Fibroblast of lung (primary cell): ENCODE measurements at places on chromosomes 5 and 9. TPM values are rescaled to one million over a fixed set of nuclear protein-coding genes. Genes with fewer than 3 reads are reported as not detected.

Gene CTXN3
- not detected in 2 replicates for total RNA-seq

Gene DENND4C
- 74.2 and 87.0 TPM in 2 replicates for total RNA-seq

Gene ADGRD2
- not detected in 2 replicates for total RNA-seq

Gene SLC4A9
- total RNA-seq = not detected in 2 replicates
